8988T (cell line): ENCODE measurements at places on chromosomes 6 and 20.

DNA sequence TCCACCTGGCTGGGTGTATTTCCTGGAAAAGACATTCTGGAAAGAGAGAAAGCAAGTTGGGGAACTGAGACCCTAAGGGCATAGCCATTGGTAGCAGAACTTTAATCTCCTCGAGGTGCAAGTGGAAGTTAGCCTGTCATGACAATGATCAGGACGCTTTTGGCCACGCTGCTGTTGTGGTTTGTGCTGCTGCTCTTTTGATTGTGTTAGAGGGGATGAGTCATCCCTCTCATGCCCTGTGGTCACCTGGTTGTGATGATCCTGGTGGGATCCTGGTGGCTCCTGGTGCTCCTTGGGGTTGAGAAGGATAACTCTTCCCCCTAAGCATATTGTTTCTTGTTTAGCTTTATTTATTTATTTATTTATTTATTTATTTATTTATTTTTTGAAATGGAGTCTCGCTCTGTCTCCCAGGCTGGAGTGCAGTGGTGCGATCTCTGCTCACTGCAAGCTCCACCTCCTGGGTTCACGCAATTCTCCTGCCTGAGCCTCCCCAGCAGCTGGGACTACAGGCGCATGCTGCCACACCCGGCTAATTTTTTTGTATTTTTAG, 350.3 kb downstream of the KIF16B start:
- no peak for DNase-seq

DNA sequence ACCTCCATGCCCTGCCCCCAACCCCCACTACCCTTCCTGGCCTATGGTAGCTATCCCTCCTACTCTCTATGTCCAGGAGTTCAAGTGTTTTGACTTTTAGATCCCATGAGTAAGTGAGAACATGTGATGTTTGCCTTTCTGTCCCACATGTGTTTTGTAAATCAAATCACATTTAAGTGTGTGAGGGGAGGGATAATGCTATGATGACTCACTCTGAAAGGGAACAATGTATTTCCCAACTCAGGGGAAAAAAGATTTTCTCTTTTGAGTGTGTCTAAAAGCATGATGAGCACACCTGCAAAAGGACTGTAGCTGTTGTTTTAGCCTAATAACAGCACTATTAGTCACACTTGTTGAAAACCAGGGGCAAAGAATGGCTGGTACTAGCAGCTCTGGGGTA, 193.7 kb downstream of the GJA10 start:
- no peak for DNase-seq

GRCh38 chr6:33136310-33136900, 55.9 kb downstream of the COL11A2 start:
- DNase-seq: no peak

DNA sequence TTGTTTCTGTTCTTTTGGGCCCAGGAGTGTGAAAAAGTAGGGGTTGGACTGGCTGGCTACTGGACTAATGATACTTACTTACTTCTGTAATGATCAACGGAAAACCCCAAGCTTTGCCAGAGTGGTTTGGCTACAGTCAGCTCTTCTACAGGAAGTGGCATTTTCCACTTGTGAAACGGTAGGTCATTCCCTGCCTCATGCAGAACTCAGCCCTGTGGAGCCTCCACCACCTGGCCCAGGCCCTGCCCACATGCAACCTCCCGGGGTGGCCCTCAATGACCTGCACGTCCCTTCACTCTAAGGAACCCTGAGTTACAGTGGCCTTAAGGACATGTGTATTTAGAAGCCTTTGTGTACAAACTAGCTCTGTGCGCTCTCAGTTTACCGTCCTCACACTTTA, 140.4 kb downstream of the DTNBP1 start:
- no peak for DNase-seq

GRCh38 chr6:88814909-88815308, 148.5 kb downstream of the RNGTT start:
- no peak for DNase-seq

- no peak for DNase-seq
Observed at GRCh38 chr6:51926125-51926524, 161.3 kb downstream of the PKHD1 start.

DNA sequence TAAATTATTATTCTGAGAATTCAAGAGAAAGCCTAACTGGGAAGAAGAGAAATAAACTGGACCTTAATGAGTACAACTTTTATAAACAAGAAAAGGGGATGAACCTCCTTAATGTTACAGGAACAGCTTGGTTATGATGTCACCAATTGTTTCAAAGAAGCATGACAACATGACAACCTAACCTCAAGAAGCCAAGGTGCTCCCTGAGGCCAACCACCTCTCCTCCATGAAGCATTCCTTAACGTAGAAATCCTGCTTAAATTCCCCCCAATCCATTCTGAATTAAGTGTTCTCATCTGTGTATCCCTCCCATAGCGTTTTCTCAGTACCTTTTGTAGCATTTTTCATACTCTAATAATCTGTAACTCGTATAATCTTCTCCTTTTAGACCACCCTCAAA, 1.7 kb downstream of the HBS1L start:
- DNase-seq: no peak

DNA sequence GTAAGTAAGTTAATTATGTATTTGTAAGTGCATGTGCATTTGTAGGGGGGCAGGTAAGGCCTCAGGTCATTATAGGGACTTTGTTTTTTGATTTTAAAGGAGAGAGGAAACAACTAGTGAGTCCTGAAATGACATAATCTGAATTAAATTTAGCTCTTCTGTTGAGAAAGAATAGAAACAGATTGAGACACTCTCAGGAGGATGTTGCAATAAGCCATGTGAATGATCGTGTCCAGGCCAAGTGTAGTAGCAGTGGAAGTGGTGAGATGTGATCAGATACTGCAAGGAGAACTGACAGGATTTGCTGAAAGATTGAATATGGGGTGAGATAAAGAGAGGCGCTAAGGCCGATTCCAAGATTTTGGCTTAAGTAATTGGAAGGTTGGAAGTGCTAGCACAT, 2.6 kb upstream of the CENPW start:
- no peak for DNase-seq

- no peak for DNase-seq
Observed at GRCh38 chr6:8082954-8083858, 19.0 kb upstream of the BLOC1S5 start.

GRCh38 chr6:110232450-110232849, 52.2 kb downstream of the CDC40 start:
- no peak for DNase-seq

GRCh38 chr6:444653-445275, 53.2 kb downstream of the IRF4 start:
- no peak for DNase-seq

- DNase-seq: no peak
Observed at GRCh38 chr20:23332467-23332866, 18.1 kb upstream of the NXT1 start.

DNA sequence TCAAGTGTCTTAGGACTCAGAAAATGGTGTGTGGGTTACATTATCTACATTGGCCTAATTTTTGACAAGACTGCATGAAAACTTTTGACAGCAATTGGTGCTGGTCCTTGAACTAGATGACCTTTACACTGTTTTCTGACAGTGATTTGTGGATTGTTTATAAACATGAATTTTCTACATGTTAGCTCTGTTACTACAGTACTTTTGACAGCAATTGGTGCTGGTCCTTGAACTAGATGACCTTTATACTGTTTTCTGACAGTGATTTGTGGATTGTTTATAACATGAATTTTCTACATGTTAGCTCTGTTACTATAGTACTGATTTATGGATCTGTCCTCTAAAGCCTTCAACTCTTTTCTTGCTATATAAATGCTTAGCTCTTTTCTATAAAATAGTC, 16.7 kb downstream of the KCTD20 start:
- DNase-seq: no peak

- DNase-seq: no peak
Observed at GRCh38 chr20:62116558-62117361, 5.5 kb upstream of the LSM14B start.
